ENCODE measurements at places on chromosomes 1 and 21.

DNA sequence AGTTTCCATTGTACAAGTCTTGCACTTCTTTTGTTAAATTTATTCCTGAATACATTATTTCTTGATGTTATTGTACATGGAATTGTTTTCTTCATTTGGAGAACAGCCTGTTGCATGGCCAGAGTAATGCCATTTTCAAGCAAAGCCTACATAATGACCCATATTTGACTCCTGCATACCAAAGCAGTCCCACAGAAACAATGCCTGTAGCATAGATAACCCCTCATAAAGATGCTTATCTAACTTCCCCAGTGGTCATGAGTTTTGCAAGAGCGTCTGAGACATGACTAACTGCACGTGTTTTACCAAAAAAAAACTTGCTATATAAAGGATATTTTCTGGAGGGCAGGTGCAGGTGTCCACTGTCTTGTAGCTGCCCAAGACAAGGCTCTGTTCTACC is 30.3 kb upstream of the RLF start:
- DNase-seq, result no peak

DNA sequence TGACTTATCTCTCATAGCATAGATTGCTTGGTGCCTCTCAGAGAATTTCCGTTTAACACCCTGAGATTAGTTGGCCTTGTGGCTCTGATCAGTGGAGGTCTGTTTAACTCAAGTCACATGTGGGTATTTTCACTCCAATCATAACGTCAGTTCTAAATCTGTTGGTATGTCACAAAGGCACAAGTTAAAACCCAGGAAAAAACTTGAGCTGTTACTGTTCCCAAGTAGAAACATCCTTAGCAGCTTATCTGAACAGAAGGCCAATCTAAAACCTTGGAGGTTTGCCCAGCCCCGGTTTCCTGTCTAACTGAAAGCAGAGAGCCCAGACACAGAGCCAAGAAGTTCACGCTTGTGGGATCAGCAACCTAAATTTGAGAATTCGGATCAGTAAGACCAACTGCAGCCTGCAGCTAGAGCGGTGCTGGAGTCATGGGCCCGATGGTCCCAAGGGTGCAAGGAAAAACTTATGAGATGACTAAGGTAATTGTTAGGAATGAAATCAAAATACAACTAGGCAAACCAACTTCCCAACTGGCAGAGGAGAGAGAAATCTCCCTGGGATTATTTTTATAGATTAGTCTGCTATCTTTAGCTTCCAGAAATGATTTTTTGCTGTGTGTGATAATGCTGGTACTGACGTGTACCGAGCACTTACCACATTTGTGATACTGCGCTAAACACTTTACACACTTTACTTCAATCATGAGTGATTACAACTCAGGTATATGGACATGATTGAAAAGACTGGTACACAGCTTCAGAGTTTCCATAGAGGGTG is 90.2 kb upstream of the C1orf21 start:
- DNase-seq, result no peak

DNA sequence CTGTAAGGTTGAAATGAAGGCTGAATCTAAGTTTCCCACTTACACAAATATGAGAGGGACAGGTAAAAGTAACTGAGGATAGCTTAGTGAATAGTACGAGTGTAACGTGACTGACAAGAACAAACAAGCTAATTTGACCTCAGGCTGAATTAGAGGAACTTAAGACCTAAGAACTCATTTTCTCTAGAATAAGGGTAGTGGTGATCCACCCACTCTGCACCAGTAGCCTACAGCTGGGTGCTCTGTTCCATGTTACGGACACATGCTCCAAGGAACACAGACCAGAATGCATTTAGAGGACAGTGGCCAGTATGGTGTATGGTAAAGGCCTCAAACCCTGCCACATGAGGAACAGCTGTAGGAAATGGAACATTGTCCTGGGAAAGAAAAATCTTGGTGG is 14.9 kb upstream of the TMEM9 start:
- no peak for DNase-seq

DNA sequence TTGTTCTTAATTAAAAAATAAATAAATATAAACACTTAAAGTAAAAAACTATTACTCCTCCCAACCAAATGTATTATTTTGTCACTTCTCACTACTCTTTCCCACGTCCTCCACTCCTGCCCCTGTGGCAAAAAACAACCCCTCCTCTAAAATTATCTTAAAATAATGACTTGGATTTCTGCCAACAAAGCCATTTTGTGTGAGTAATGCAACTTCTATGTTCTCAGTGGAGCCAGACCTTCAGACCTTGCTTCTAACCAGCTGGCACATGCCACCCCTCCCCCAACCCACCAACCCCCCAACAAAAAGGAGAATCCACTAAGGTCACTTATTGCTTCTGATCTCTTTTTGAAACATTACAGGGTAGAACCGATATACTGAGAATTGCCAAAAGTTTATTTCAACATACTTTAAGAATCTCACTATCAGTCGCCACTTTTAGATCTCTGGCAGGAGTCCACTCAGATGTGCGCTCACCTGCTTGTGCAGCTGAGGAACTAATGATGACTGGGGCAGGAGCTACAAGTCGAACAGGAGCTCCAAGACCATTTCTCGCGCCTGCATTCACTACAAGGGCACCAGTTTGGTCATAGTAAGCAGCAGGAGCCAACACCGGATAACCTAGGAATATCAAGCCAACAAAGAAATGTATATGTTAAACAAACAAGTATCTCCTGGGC is 58.3 kb upstream of the SDC3 start:
- DNase-seq, result no peak

DNA sequence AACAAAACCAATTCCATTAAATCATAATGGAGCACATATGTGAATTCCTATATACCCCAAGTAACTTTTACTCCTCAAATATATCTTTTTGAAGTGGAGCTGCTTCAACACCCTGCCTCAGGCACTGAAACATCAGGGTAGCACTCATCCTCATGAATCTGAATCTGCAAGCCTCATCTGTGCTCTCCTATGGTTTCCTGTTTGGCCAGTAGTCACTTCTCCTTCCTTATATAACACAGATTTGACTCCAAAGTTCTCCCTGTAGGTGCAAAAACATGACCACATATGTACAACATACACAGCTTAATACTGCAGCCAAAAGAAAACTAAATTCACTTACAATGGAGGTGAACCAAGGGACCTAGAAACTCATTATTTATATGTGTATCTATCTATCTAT is 7.2 kb downstream of the TRIT1 start:
- no peak for DNase-seq

GRCh38 chr1:193741228-193741627 is 554.8 kb upstream of the B3GALT2 start:
- no peak for DNase-seq

DNA sequence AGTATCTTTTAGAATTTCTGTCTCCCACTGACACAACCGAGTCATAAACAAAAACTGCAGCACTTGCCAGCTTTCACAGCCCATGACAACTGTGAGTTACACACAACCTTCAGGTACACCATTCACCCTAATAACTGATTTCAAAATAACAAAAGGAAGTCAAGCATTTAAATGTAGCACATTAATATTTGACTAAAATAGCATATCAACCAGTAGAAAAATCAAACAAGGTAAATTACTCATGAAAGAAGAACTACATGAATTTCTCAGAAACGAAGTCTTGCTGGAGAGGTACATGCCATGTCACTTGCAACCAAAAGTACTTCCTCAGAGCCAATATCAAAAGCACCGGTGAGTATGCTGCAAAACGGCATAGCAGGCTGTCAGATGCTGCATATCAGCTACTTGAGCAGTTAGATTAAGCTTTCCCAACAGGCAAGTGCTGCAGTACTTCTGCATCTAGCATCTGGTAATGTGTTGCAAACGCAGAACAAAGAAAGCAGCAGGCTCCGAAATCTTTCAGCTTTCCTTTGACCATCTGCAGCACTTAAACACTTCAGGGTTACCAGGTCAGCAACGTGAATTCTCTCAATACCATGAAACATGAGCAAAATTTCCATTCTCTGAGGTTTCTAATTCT is 223.2 kb downstream of the SMYD3 start:
- DNase-seq, result no peak

GRCh38 chr1:172398193-172398592 is 22.3 kb upstream of the C1orf105 start:
- no peak for DNase-seq

DNA sequence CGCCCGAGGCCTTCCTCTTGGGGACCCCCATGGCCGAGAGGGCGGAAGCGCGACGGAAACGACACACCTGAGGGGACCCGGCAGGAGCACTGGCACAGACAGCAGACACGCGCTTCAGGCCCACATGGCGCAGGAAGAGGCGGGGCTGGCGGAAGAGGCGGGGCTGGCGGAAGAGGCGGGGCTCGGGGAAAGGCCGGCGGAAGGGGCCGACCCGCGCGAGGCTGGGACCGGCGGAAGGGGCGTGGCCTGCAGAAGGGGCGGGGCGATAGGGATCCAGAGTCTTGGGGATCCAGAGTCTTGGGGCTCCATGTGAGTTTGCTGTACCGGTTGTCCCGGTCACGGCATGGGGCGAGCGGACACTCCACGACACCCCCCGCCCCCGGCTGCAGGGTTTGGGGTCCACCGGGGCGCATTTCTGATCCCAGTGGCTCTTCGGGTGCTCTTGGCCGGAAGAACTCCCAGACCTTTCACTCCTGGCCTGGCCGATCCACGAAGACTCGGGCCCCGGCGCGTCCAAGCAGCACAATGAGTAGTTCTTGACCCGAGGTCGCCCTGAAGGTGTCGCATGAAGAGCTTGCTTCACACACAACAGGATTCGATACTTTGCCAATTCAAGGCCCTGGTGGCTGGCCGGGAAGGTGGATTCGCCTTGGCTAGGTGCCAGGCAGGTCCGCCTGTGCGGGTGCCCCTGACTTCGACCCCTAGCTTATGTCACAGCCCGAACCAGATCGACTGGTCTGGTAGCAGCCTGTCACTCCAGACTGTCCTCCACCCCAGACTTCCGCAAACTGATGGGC is at the start of gene URB1:
Gene URB1 (minus strand): TSS at position 133 of the 797 bp plus-strand sequence. CDS start 102 bp downstream, at position 31.
- DNase-seq, result peak; percentile 99

DNA sequence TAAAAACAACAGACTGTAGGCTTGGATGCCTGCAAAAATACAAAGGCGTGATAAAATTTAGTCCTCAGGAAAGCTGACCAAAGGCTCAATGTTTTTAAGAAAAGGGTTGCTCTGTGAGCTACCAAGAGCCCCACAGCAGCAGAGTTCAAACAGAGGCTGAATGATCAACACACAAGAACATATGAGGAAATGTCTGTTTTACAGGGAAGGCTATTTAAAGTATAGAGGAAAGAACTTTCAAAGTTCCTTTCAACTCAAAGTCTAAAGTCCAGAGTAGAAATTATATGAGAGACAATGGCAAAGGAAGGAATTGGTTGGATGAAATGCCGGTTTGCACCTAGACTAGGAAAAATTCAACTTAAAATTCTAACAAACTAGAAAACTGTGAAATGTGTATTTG is 8.6 kb downstream of the CLSTN1 start:
- no peak for DNase-seq

GRCh38 chr1:8816831-8817411 is 519 bp downstream of the RERE start:
- peak; percentile 57 for DNase-seq
